SHP77 treated with DMSO at 0.1 percent for 48 hours (cell line): ENCODE measurements at places on chromosomes 16 and 17.

DNA sequence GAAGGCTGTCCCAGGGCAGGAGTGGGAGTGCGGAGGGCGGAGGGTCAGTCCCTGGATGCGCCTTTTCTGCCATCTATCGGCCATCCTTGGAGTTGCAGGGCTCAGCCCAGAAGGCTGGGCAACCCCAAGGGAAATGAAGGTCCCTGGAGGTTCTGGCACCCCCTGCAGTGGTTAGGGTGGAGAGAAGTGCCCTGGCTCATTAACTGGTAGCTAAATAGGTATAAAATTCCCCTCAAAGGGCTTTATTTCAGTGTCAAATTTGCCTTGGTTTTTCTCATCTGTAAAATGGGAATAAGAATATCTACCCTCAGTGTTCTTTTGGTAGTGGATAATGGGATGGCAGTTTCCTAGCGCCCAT, 22.4 kb downstream of the C17orf75 start:
- peak; percentile 7 for DNase-seq

DNA sequence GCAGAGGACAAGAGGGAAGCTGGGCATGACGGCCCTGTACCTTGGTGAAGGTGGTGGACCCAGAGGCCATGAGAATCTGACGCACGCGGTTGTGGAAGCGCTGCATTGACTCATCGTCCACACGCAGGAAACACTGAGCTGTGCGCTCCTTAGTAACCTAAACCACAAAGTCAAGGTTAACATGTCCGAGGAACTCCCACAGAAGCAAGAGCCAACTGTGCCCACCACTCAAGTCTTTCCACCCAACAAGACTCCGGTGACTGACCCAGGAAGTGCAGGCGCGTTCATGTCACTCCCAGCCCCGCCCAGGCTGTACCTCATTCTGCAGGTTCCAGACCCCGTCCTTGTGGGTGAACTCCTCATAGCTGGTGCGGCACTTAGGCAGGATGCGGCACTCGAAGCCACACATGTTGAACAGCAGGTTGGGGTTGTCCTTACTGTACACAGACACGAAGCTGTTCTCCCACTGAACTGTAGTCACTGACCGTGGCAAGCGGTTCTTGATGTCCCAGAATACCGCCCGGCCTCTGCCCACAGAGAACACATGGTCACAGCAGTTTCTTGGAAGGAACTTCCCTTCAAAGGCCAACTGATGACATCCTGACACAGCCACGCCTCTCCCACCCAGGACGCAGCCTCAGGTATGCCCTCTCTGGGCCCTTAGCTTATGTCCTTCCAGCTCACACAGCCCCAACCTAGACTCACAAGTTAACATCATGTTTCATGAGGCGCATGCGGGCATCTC, 11.5 kb downstream of the PRPF8 start:
- DNase-seq: no peak

- DNase-seq: peak; percentile 29
These were observed 29.7 kb upstream of the LGALS9 start for GRCh38 chr17:27601069-27601974.

- no peak for DNase-seq
These were observed 9.2 kb upstream of the NAT9 start for GRCh38 chr17:74785096-74785980.

GRCh38 chr16:11553371-11553770, 33.3 kb downstream of the LITAF start:
- DNase-seq: no peak

DNA sequence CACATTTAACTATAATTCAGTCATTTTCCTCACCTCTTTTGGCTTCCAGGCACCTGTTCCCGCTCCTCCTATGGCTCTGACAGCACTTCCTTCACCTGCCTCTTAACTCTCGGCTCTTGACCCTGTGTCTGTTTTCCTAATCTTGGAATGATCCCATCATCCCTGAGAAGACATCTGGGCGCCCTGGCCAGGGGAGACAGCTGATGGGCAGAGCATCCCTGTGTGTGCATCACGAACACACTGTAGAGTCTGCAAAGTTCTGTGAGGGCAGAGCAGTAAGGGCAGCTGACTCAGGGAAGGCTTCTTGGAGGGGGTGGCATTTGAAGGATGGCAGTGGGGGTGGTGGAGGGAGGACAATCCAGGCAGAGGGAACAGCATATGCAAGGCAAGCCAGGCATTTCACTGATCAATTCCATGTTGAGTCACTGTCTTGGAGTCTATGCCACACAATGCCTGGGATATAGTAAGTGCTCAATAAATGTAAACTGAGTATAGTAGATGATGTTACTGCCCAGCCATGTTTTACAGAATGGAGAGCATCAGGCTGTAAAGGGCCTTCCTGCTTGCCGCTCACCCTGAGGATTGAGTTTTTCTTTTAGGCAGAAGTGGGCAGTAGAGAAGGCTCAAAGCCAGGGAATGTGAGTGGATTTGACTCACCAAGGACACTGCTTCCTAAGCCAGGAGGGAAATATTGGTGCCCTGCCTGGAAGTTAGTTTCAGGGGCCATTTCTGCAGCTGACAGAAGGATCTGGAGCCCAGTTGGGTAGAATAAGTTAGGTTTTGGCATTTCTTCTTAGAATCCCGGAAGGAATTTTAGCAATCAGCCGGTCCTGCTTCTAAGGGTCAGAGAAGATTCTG, 5.8 kb upstream of the RAB11FIP4 start:
- DNase-seq: no peak

DNA sequence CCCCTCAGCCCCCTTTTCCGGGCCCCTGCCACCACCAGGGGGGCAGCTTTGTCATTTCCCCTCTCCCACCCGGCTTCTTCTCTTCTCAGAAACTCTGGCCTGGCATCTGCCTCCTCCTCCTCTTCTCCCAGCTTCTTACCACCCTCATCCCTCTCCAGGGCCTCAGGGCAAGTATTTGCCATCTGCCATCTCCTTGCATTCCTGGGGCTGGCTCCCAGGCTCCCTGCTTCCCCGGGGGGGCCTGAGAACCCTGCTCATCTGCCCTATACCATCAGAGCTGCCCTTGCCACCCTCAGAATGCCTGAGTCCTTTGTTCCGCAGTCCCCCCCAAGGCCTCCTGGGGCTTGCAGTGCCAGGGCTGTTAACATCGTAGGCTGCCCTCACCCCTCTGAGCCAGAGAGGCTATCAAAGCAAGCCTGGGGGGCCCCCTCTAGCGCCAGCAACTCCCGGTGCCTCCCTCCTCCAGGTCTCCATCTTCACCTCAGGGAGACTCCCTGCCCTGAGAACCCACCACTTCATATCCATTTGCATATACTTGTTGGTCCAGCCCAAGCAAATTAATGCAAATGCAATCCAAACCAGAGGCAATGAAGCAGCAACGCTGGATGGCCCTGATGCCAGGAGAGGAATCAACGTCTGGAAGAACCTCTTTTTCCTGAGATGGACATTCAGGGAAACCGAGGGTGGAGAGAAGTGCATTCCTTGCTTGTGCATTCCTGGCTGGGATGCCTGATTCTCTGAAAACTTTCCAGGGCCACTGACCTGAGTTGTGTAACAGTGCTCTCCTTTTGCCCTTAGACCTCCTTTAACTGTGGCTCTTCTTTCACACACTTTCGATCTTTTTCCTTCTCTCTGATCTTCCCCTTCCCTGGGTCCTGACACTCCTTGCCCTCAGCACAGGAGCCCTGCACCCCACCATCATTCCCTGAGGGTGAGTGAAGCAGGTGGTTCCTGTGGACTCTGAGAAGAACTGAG, 20.7 kb upstream of the SP2 start:
- DNase-seq: no peak

GRCh38 chr16:77897129-77897437, 108.7 kb downstream of the VAT1L start:
- no peak for DNase-seq

DNA sequence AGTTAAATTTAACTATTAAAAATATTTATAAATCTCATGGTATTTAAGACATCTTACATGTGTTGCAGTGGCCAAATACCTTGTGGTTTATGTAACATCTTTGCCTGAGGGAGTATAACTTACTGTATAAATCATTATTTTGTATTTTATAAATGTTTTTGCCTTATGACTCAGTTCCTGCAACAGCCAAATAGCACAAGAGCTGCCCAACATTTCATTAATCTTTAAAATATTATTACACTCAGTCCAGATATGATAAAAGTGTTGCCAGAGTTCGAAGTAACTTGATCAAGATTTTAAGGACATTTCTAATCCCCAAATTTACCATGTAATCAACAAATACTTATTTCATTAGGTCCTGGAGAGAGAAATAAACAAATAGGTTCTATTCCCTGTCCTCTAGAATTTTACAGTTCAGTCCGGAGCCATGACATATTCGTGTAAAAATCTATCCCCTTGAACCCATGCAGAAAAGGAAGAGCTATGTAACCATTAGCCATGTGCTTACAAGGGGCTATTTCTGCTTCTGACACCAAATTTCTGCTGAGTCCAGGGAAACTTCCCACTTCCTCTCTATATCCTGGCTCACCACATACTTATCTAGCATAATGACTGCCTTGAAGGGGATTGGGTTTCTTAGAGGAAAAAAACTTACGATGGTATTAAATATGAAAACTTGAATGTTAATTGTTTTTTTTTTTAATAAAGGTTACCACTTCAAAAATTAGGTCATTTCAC, 44.0 kb downstream of the IRX6 start:
- no peak for DNase-seq

DNA sequence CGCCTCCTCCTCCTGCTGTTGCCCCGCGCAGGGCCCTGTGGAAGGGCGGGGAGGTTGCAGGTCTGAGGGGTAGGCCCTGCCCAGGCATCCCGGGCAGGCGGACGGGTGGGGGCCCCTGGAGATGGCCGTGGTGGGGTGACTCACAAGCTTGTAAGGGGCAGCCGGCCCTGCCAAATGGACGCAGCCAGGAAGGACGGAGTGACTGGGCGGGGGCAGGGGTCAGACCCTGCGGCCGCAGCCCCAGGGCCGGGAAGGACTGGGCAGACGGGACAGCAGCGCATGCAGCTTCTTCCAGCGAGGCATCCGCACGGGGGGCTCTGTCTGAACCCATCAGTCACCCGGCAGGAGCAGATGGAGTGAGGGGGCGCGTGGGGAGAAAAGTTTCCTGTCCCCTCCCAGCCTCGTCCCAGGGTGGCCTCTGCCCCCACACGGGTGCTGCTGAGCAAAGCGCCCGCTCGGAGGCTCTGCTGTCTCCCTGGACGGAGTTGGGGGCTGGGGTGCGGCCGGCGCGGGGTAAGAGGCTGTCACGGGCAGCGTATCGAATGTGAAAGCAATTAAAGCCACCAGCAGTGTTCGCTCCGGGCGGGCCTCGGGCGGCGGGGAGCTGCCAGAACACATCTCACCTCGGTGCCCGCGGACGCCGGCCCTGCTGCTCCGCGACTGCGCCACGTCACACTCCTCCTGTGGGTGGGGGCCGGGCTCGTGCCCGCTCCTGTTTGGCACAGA, 5.4 kb upstream of the PRR35 start:
- DNase-seq: no peak

GRCh38 chr17:50919321-50920040, 53.3 kb upstream of the TOB1 start:
- DNase-seq: peak; percentile 93

DNA sequence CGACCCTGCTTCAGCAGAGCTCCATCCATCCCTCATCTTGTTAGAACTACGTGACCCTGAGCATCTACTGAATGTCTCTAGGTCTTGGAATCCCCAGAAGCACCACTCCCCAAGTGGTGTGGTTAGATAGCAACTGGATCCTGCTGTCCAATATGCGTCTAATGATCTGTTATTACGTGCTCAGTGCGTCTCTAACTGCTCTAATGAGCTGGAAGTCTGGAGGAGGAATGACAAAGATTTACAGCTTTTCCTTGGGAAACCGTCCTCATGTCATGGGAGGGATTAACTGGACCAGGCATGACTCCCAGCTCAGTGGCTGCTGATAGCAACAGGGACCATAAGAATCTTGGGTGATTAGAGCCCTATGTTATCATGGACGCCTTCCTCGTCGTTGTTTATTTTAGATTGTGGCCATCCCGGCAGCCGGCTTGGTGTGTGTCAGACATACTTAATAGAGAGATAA, 150.9 kb downstream of the HS3ST3B1 start:
- DNase-seq: no peak

DNA sequence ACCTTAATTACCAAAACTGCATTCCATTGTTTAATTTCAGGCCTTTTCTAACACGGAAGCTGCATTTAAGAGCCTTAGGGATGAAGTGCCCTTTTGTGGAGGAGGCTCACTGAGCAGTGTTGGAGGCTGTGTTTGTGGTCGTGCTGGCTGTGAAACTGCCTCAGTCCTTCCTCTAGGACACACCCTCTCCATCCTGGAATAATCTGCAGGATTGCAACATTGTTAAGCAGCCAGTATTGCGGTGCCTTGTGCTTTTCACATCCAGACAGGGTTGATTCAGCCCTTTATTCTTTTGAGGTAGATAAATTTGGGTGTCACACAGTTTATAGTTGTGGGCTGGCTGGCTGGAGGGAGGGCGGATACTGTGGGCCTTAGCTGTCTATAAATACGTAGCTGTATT, 141.6 kb downstream of the CDRT15L2 start:
- no peak for DNase-seq

DNA sequence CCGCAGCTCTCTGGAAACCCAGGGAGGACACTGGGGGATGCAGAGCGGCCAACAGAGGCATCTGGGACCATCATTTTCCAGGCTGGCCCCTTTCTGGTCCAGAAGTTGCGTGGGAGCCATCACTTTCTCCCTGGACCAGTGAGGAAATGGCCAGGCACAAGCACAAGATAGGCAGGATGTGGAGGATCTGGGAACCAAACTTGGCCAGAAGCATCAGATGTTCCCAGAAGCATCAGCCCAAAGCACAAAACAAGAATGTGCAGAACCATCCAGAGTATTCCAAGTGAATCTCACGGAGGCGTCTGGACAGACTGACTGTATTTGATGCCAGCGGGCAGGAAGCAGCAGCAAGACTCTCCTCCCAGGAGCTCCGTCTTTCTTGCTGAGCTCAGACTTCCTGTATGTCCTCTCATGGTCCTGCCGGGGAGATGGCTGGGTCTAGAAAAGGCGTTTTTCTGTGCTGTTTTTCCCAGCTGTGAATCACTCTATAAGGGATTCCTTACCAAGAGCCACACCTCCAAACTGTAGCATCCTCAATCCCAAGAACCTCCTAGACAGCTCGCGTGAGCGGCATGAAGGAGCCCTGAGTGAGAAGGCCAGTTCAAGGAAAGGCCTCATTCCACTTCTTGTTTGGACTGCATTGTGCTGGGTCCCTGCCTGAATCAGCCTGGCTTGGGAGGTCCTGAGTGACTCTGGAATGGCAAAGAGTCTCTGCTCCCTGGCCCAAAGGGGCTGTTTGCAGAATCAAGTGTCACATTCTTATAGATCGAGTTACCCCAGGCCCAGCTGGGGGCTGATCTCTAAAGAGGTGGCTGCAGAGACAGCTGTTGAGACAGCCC, 49.5 kb upstream of the MTSS2 start:
- DNase-seq: no peak

GRCh38 chr17:28865946-28866752, 11.3 kb downstream of the ERAL1 start:
- DNase-seq: no peak

DNA sequence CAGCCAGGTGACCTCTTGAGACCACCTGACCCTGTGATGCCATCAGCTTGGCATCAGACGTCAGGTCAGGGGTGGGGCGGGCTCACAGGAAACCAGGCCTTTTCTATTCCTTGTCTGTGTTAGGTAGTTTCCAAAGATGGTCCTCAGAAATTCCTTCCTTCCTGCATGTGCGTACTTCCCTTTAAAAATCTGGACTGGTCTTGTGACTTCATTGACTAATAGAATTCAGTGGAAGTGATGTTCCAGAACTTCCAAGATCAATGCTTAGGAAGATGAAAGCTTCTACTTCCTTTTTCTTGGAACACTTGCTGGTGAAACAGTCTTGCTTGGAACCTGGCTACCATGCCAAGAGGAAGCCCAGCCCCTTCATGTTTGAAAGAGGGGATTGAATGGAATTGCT, 10.0 kb upstream of the N4BP1 start:
- DNase-seq: no peak

- DNase-seq: peak; percentile 46
These were observed 8.0 kb downstream of the FLYWCH1 start for GRCh38 chr16:2919511-2920255.
